A549 (cell line): ENCODE measurements at places on chromosomes 12 and 14.

DNA sequence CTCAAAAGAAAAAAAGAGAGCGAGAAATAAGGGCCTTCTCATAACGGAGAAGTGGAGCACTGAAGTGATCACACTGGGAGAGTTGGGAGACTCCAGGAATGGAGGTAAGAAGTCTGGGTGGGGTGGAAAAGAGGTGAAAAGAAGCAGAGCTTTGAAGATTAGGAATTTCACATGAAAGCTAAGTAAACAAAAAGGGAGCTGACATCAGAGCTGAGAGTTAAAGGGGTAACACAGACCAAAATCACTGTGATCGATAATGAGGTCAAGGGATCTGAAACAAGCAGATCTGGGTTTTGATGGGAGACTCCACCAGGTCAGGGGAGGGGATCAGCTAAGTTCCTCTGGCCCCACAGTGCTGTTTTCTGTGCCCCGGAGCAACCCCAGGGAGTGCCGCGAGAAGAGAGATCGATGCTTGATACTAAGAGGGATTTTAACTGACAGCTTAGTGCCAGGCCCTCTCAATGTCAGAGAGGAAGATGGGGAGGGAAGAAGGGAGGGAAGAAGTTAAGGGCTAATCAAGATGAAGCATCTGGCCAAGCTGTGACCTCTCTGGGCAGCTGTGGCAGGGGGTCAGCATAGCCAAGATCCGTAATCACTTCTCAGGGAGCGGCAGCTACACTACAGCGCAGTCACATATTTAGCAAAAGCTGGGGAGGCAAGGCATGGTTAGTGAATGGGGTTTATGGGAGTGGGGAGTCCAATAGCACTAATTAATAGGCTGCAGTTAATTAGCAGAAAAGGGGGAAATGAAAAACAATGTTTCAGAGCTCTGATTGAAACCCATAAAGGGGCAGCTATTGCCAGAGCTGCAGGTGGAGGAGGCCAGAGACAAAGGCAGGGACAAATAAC lies 8.0 kb downstream of the AQP6 start:
- DNase-seq = no peak

DNA sequence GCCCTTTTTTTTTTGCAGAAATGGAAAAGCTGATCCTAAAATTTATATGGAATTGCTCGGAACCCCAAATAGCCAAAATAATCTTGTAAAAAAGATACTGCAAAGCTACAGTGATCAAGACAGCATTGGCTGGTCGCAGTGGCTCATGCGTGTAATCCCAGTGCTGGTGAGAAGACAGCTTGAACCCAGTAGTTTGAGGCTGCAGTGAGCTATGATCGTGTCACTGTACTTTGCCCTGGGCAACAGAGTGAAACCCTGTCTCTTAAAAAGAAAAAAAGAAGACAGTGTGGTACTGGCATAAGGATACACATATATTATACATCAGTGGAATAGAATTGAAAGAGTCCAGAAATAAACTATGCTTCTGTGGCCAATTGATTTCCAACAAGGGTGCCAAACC lies 5.4 kb downstream of the ITGB7 start:
- DNase-seq = no peak

GRCh38 chr14:60175255-60175902 lies 10.2 kb upstream of the DHRS7 start:
- DNase-seq = no peak

DNA sequence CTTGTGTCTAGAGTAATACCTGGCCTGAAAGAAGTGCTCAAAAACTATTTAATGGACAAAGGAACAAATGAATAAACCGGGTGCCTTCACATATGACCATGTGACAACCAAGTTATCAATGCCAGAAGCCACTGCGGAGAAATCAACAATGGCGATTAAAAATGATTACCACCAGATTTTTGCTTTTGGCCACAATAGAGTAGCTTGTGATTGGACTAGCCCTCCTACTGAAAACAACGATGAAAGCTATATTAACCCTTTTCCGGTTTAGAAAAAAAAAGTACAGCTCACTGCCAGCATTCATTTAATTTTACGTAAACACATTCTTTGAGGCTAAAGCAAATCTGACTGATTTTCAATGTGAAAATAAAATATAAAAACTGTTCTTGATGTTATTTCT lies 41.6 kb upstream of the TTC7B start:
- no peak for DNase-seq

DNA sequence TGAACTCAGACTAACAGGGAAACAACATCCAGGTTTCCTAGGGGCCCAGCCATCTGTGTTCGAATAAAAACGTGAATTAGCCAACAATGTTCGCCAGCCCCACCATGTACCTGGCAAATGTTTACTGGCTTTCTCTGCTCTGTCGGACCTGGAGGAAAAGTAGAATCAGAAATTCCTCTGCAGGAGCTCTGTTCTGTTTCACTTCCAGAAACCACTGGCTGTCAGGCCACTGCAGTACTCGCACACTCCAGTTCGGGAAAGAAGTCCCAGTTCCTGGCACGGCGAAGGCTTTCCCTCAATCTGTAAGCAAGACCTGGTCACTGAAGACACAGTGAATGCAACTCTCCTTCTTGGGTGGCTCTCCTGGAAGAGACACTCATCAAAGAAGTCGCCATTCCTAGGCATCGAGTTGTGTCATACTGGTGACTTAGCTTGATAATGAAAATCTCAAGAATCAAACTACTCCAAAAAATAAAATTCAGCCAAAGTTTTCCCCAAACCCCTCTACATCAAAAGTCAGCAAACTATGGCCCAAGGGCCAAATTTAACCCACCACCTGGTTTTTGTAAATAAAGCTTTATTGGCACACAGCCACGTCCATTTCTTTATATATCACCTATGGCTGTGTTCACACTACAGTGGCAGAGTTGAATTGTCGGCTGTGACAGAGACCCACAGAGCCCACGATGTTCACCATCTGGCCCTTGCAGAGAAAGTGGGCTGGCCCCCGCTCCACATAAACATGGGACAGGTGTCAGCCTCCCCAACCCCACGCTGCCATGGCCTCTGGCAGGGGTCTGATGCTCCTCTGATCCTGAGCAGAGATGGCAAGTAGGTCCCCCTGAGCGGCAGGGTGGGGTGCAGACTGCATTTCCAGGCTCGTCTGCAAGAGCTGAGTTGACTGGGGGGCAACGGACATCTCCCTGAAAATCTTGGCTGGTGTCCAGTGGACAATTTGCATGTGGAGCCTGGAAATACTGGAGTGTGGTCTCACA lies 189.2 kb upstream of the DIO3 start:
- DNase-seq = no peak

DNA sequence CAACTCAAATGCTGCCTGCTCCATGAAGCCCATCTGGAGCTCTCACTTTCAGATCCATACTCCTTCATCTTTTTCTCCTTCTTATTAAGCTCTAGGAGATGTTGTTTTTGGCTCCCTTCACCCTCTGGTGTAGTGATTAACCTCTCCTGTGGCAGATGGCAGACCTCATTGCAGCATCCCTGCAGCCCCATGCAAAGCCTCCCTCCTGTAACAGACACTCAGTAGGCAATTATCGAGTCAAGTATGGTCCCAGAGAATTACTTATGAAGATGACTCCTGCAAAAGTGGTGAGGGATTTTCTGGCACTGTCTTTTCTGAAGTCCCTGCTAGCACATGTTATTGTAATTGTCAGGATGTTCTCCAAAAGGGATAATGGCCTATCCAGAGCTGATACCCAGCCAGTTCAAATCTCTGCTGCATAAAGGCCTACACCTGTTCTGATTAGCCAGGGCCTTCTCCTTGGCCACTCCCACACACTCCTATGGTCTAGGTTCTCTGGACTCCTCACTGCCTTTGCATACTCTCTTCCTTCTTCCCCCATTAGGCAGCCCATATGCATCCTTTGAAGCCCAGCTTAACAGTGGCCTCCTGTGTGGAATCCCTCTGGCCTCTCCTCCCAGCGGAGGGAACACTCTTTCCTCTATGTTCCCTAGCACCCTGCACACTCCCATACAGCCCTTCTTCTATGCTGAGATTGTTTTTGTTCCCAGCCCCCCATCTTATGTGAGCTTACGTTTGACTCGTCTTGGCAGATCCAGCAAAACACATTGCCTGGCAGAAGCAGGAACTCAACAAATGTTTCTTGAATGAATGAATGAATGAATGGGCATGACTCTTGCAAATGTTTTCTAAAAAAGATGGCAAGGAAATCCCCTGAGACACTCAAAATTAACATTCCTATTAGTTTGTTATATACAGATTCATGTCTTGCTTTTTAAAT lies 43.9 kb upstream of the MDM1 start:
- no peak for DNase-seq
